ENCODE measurements at places on chromosomes 7 and 10. TPM values are rescaled to one million over a fixed set of nuclear protein-coding genes. Genes with fewer than 3 reads are reported as not detected.

EPHB6 gene
- polyA plus RNA-seq, result 38.1 TPM

AMPH gene
- polyA plus RNA-seq, result 5.8 TPM

MRLN gene
- polyA plus RNA-seq, result 1.4 TPM

SORCS3 gene
- 2.2 TPM for polyA plus RNA-seq

TWIST1 gene
- polyA plus RNA-seq, result 5.2 TPM

CRTAC1 gene
- 11.5 TPM for polyA plus RNA-seq

DNAJC1 gene
- polyA plus RNA-seq, result 16.7 TPM

MLXIPL gene
- 34.2 TPM for polyA plus RNA-seq

AGMO gene
- polyA plus RNA-seq, result 13.1 TPM

HGF gene
- polyA plus RNA-seq, result 3.4 TPM

EGR2 gene
- 8.8 TPM for polyA plus RNA-seq

NANOS1 gene
- 3.8 TPM for polyA plus RNA-seq

C10orf62 gene
- polyA plus RNA-seq, result 304 TPM

CTAGE15 gene
- polyA plus RNA-seq, result 3.0 TPM

GIMAP8 gene
- polyA plus RNA-seq, result 6.8 TPM

CDC14C gene
- polyA plus RNA-seq, result 14.2 TPM

TRIM73 gene
- 21.3 TPM for polyA plus RNA-seq

SRGN gene
- 61.1 TPM for polyA plus RNA-seq

TMEM139 gene
- 5.3 TPM for polyA plus RNA-seq

ADAM12 gene
- 2.8 TPM for polyA plus RNA-seq

AP1S1 gene
- polyA plus RNA-seq, result 46.3 TPM

SEMA3E gene
- 0.36 TPM for polyA plus RNA-seq

ITIH5 gene
- 28.0 TPM for polyA plus RNA-seq

PILRA gene
- 16.3 TPM for polyA plus RNA-seq

CAV2 gene
- 33.5 TPM for polyA plus RNA-seq

SPDYE3 gene
- polyA plus RNA-seq, result 3.9 TPM

MSS51 gene
- 1.9 TPM for polyA plus RNA-seq

MOGAT3 gene
- not detected for polyA plus RNA-seq

PDE1C gene
- polyA plus RNA-seq, result 9.5 TPM

Measured in testis (tissue), 5 donors.